ENCODE measurements at places on chromosomes 12 and 14.

DNA sequence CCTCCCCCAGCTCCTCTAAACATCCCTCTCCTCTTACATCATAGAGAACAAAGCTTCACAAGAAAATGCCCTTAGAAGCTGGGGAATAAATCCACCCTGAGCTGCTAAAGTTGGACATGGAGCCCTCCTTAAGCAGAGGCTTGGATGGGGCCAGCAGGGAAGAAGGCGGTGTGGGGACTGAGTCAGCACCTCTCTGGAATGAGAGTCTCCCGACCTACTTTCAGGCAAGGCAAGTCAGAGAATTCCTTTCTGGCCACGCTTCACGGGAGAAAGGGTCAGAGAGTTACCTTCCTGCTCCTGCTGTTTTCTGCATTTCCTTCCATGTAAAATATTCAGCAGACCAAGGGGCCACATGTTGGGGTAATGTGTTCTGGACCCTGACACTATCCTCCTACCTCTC is 113.3 kb upstream of the PRB2 start:
- DNase-seq, result no peak

GRCh38 chr12:102659200-102659911 is 179.0 kb upstream of the IGF1 start:
- DNase-seq, result no peak

DNA sequence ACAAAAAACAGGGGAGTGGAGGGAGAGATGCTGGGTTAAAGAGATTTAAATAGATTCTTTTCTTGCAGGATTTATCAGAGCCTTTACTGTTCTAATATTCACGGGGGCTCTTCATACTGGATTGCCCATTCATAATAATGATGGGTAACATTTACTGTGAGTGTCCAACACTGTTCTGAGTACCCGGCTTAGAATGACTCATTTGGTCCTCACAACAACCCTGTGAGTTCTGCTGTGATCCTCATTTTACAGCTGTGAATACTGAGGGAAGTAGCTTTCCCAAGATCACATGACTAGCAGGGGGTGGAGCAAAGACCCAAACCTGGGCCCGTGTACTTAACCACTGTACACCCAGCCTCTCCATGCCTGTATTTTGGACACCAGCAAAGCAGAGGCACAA is 113.4 kb downstream of the NT5DC3 start:
- no peak for DNase-seq

- DNase-seq, result no peak
Measured at GRCh38 chr12:112443916-112444315, 25.2 kb downstream of the PTPN11 start.

GRCh38 chr12:51672334-51672733 is 81.3 kb downstream of the SCN8A start:
- no peak for DNase-seq

- DNase-seq, result peak; percentile 74
Measured at GRCh38 chr14:39431416-39432178, 636 bp downstream of the FBXO33 start.

DNA sequence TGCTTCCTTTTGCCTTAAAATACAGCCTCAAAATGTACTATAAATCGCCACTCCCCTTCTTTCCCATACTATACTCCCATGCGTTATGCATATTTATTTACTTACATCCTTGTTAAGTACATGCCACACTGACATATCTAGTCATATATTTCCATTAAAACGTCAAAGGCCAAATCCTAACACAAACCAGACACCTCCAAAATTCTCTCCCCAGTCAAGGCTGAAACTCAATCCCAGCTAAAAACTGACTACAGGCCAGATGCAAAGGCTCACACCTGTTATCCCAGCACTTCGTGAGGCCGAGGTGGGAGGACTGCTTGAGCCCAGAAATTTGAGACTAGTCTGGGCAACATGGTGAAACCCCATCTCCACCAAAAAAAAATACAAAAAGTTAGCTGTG is 5.7 kb upstream of the CAND1 start:
- no peak for DNase-seq

GRCh38 chr14:90678846-90679362 is 137.3 kb downstream of the TTC7B start:
- DNase-seq, result no peak

DNA sequence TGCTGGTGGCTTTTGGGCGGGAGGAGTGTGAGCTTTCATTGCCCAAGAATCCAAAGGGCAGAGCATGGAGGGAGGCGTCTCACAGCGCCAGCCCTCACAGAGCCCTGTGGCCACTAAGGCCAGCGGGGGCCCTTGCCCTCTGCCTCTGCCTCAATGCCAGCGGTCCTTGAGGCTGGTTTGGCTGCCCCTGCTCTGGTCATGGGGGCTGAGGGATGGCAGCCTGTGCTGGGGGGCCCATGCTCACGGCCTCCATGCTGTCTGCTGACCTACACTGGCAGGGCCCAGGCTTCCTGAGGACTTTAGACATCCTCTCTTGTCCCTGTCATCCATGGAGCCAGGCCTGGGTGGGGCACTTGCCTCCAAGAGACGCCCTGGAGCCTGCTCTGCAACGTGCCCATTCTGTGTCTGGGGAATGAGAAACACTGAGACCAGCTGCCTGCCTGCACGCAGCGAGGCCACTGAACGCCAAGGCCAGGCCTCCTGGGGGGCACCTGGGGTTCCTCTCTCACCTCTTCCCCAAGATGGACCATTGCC is 143.4 kb downstream of the KIF26A start:
- no peak for DNase-seq

GRCh38 chr12:105343836-105344235 is 13.3 kb downstream of the C12orf75 start:
- DNase-seq, result peak; percentile 99
